ENCODE measurements at places on chromosomes 5 and 9.

GRCh38 chr9:3525096-3525835 lies 535 bp downstream of the RFX3 start:
- no peak for DNase-seq

GRCh38 chr5:148827723-148828122 lies 1.3 kb downstream of the ADRB2 start:
- no peak for DNase-seq

- no peak for DNase-seq
These were observed 534.7 kb downstream of the CDH10 start for GRCh38 chr5:24110004-24110615.

- DNase-seq: no peak
These were observed 166.4 kb downstream of the DMRT2 start for GRCh38 chr9:1216532-1216931.

DNA sequence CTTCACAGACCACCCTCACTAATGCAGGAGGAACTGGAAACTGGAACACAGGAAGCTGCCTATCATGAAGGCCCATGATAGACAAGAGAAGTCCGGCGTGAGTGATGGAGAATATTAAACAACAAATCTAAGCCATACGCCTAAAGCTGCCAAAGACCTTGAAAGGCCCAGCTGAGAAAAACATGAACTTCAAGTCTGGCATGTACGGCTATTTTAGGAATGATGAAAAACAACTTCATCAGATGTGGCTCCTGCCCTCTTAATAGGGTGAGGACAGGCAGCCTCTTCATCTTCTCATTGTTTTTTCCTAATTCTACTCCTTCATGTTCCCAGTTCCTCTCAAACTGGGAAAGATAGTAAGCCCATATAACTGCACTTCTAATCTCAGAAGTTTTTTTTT lies 20.3 kb downstream of the FBP1 start:
- DNase-seq: no peak

DNA sequence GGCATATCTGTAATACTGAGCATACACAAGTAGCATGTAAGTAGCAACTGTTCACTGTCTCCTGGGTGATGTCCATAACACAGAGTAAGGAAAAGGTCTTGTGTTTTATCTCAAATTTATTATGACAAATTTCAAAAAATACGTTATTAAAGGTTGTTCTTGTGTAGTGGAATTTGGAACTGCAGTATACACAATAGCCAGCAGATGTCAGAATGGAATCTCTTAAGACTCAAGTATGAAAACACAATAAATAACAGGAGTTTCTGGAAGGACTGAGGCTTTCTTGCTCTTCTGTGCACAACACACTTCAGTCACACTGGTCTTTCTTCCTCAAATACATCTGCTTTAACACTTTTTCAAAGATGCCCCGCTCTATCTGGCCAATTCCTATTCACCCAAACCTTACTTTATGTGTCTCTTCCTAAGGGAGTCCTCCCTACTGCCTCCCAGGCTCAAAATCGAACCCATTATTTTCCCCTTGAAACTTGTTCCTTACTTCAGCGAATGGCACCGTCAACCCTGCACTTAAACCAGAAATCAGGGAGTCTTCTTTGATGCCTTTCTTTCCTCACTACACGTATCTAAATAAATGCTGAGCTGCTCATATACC lies 6.5 kb upstream of the FBXO10 start:
- DNase-seq: no peak

DNA sequence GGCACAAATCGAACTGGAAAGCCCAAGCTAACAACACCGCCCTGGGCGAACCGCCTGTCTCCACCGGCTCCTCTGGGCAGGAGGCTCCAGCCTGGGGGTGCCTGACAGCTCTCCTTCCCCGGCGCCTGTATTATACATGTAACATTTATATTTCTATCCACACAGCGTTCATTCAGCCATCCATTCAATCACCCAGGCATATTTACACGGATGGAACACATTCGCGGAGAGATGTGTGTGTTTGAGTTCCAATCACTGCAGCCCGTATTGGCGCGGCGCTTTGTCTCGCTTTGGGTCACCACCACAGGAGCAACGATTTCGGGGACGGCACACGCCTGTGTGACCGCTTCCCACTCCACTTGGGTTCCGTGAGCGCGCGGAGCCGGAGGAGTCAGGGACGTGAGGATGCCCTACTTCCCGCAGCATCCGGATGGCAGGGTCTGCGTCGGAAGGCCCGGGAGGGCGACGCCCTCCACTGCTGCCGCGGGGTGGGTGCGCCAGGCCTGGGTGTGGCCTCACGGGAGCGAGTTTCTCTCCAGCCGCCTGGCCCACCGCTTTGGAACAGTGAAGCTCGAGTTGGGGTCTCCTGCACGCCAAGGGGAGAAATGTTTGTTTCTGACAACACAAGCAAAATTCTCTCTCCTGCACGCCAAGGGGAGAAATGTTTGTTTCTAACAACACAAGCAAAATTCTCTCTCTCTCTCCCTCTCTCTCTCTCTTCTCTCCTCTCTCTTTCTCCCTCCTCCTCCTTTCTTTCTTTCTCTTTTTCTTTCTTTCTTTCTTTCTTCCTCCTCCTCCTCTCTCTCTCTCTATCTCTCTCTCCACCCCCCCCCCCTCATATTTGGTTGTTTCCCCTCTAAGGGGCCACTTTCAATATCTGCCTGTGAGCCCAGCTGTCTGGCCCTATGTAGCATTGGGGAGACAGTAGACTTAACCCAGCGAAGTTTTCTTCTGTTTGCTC lies 1.1 kb upstream of the SV2C start:
- no peak for DNase-seq

- no peak for DNase-seq
These were observed 37.5 kb upstream of the CCNG1 start for GRCh38 chr5:163399923-163400322.

- DNase-seq: no peak
These were observed 292.9 kb downstream of the CDH18 start for GRCh38 chr5:19694949-19695611.

GRCh38 chr5:38878391-38879077 lies 32.7 kb downstream of the OSMR start:
- DNase-seq: no peak

Data from activated CD4-positive, alpha-beta T cell treated with anti-CD3 and anti-CD28 coated beads, Interleukin-2, amount 50 U/mL, for 1 hour (primary cell).